ENCODE measurements at places on chromosomes 3 and 15.

DNA sequence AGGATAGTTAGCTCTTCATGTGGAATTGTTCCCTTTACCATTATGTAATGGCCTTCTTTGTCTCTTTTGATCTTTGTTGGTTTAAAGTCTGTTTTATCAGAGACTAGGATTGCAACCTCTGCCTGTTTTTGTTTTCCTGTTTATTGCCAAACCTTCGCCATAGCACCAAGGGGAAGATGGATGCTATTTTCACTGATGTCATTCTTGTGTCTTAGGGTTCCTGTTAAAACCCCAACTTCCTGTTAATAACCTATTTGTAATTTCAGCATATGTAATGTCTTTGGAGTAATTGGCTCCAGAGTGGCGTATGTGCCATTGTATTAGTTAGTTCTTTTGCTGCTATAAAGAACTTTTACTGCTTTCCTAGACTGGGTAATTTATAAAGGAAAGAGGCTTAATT is 10.8 kb downstream of the SAMMSON start:
- no peak for DNase-seq

- no peak for DNase-seq
Measured at GRCh38 chr3:123229145-123229544, 27.4 kb downstream of the SEC22A start.

GRCh38 chr15:62748196-62748595 is 294.4 kb upstream of the TPM1 start:
- DNase-seq = no peak

GRCh38 chr15:35078221-35078915 is 6.7 kb downstream of the NANOGP8 start:
- DNase-seq = peak; percentile 49

DNA sequence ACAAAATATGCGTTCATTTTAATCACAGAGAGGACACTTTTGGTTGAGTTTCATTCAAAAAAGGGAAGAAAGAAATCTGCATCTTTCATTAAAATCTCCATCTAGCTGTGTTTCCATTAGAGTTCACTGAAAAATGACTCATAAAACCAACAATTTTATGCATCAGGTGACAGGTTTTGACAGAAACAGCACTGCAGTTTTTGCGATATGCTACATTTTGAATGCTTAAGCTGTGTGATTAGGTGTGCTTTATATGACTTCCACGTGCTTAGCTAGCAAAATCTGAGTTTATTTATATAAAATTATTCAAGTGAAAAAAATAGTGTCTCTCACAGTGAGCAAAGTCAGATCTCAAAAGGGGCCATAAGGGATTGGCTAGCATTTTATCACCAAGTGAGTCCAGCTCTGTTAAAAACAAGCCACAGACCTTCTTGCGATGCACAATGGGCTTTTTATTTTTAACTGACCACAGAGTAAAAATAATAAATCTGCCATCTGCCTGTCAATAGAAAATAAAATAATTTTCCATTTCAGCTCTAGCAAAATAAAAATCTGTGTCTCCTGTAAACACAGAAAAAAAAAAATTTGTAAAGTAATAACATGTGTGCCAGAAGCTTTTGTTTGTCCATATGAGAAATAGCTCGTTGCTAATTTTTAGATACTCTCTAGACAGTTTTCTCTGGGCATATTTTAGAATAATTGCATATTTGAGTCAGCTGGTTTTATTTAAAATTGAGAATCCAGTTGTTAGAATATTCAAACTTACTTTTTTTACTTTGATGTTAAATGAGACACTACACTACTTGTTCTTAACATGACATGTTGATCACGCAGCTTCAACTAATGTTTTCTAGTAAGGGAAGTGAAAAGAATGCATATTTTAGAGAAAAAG is 409.8 kb downstream of the ROBO2 start:
- no peak for DNase-seq

DNA sequence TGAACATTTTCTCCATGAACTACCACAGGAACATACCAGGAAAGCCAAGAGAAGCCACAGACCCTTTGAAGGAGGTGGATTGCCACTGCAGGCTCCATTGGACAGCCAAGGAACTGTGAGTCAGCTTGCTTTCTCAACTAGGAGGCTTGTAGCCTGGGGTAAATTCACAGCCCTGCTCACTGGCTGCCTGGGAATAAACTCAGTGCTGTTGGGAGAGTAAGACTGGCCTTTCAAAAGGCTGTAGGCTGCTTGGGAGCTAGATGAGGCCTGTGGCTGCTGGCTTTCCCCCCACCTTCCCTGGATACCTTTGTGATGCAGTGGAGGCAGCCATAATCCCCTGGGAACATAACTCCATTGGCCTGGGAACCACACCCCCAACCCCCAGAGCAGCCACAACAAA is 223.5 kb upstream of the RBMS3 start:
- no peak for DNase-seq

GRCh38 chr15:94080416-94080815 is 150.9 kb upstream of the MCTP2 start:
- DNase-seq = no peak

GRCh38 chr3:192906940-192907339 is 10.7 kb downstream of the MB21D2 start:
- DNase-seq = no peak

GRCh38 chr3:112761062-112761638 is 85.5 kb downstream of the CD200R1L start:
- DNase-seq = no peak

DNA sequence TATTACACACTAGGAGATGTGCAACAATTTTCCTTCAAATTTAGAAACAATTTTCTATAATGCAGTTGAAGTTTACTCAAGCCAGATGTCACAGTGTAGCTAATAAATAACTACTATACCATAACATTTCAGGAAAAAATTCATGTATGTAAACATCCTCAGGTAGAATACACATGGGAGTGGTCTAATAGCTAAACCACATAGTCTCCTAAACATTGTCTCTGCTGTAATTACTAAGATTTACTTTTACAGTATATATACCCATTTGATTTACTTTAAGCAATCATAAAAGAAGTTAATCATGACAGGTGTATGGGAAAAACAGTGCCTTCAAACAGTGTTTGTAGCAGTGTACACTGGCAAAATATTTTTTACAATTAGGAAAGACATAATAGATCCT is 110.1 kb upstream of the GRM7 start:
- no peak for DNase-seq

- peak; percentile 30 for DNase-seq
Measured at GRCh38 chr3:149512073-149512782, 37.7 kb downstream of the TM4SF4 start.

DNA sequence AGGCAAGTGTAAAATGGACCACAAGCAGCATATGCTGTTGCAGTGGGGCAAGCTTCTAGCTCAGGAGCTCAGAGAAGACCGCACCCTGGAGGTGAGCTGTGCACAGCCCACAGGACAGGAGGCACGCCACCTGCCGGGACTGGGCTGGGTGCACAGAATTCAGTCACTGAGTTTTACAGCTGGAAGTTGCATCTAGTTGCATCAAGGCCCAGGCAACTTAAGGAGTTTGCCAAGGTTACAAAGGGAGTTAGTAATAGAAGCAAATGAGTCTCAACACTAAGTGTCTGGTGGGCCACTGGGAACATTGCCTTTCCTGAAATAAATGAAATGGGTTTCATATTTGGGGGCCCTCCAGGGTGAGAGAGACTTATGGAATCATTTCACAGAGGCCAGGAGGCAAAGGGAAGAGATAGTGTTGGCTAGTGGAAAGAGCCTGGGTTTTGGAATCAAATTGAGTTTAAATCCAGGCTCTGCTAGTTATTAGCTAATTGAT is 36.0 kb upstream of the TIMP4 start:
- no peak for DNase-seq

- DNase-seq = no peak
Measured at GRCh38 chr3:99803297-99803696, 14.4 kb upstream of the CMSS1 start.

DNA sequence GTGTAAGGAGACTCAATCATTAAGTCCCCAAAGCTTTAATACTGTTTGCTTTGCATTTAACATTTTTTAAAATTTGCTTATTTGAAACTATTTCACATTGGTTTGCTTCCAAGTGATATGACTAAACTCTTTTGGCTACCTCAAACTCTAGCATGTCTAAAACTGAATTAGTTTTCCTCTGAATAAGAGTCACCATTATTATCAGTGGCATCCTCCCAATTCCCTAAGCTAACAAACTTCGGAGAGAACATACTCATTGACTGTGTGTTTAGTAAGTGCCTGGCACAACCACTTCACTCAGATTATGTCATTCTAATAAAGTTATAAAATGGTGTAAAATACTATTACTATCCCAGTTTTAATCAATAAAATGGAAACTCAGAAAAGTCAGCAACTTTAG is 21.9 kb downstream of the ATOSA start:
- DNase-seq = no peak

DNA sequence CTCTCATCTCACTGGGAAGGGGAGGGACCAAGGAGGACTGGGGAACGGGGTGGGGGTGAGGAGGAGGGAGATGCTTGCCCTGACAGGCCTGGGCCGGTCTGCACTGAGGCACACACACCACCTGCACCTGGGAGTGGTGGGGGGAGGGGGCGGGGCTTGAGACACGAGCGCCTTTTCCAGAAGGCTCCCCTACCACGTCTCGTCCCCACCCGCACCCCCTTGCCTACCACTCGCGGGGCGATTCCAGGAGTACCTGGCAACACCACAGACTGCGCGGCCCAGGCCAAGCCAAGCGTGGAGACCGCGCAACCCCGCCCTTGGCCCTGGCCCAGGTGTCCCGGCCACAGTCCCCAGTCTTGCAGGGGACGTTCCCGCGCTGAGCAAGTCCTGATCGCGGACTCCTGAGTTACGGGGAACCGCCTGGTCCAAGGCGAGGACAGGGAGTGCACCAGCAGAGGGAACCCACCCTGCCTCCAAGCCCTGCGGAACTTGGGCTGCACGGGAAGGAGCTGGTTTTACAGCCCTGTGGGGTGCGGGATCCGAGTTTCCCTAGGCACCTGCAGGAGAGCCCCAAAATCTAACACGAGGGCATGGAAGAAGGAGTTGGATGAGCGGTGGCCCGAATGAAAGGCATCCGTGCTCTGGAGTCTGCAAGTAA is 68.1 kb upstream of the SH3GL3 start:
- no peak for DNase-seq

DNA sequence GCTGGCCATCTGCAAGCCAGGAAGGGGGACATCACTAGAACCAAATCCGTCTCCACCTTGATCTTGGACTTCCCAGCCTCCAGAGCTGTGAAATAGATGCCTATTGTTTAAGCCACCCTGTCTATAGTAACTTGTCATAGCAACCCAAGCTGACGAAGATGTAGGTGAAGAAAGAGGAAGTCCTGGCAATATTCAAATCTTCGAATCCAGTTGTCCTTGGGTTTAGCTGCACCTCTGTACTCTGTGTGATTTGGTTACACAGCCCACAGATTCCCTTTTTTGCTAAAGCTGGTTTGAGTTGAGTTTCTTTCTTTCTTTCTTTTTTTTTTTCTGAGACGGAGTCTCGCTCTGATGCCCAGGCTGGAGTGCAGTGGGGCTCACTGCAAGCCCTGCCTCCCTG is 68.0 kb upstream of the XCR1 start:
- DNase-seq = no peak

DNA sequence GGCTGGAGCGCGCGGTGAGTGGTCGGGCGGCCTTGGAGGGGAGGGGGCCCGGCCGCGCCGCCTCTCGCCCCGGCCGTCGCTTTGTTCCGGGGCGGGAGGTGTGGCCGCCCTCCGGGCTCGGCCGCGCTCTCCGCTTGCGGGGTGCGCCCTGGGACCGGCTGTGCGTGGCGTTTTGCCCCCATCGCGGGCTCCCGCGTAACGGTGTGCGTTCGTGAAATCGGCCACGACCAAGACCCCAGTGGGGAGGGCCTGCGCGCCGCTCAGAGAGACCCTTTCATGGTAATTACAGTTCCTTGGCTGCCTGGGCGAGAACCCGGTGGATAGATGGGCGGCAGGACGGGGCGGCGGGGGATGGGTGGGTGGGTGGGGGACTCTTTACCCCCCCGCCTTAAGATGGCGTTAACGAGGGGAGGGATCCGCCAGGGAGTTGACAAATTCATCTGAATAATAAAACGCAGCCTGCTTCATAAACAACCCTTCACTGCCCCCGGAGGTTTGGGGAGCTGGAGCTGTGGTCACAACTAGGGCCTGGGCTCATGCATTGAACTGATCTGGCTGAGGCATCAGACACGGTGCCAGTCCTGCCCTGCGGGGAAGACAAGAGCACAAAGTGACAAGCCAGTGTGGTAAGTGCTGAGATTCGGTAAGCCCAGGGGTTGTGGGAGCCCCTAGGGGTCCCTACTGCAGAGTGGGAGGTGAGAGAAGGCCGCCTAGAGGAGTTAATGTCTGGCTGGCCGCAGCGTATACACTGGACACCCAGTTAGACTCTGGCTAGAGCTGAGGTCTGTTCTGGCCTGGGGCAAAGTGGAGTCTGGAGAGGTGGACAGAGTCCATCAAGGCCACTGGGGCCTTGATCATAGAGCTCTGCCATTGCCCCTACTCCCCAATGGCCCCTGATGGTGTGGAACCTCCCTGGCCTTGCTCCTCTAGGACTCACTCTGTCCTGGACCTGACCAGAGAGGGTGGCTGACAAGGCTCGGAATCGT is 668 bp downstream of the MRAS start:
- DNase-seq = no peak

GRCh38 chr15:86650094-86650493 is 570.4 kb downstream of the AGBL1 start:
- DNase-seq = no peak

DNA sequence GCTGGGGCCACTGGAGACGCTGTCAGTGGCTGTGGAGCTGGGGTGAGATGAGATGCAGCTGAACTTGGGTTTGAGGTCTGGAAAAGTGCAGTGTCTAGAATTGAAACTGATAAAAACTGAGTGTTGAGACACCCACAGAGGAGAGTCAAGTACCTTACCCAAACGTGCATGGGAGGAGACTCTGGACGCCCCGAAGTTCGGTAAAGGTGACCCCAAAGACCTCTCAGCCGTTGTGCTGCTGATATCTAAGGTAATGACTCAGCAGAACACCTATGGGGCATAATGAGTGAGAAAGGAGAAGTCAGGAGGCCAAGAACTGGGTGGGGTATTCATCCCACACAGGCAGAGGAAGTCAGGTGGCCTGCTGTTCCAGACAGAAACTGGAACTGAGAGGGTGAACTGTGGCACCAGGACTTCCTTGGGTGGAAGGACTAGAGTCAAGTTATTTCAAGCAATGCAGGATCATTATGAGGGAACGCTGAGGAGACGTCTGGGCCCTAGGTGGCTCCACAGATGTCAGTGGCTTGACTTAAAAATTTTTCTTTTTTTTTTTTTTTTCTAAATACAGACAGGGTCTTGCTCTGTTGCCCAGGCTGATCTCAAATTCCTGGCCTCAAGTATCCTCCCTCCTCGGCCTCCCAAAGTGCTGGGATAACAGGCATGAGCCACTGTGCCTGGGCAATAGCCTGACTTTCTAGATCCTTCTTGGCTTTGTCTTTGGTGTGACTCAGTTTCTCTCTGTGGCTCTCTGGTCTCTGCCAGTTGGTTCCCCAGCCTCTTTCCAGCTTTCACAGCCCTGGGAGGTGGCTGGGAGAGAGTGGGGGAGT is 67.6 kb upstream of the GCNT3 start:
- DNase-seq = no peak
